ENCODE measurements at places on chromosomes 2 and 18.

DNA sequence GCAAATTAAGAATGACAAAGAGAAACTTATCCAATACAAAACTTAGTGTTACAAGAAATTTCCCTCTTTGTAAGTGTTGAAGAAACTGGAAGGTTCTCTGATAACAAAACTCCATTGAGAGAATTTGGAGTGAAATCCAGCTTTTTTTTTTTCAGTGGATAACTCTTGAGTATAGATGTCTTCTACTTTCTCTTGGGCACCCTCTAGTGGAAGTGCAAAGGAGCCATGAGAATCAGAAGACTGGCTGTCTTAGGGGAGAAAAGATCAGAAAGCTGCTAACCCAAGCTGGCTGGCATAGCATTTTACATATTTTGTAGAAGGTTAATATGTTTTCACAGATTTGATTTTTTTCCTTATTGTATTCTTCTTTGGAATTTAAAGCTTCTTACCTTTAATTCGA is 138.8 kb upstream of the SATB2 start:
- peak; percentile 23 for DNase-seq

DNA sequence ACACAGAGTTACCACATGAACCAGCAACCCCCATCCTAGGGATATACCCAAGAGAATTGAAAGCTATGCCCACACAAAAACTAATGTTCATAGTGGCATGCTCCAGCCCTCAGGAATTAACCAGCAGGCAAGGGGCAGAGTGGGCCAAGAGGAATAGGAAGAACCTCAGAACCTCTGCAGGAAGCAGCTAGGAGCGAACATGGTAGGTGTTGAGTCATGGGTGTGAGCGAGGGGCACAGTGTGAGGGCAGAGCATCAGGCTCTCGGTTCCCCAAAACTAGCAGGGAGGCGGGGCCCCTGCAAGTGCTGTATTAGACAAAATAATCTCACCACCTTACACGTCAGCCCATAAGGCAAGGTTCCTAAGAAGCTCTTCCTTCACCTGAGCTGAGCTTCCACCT is 5.6 kb upstream of the RUFY4 start:
- no peak for DNase-seq

DNA sequence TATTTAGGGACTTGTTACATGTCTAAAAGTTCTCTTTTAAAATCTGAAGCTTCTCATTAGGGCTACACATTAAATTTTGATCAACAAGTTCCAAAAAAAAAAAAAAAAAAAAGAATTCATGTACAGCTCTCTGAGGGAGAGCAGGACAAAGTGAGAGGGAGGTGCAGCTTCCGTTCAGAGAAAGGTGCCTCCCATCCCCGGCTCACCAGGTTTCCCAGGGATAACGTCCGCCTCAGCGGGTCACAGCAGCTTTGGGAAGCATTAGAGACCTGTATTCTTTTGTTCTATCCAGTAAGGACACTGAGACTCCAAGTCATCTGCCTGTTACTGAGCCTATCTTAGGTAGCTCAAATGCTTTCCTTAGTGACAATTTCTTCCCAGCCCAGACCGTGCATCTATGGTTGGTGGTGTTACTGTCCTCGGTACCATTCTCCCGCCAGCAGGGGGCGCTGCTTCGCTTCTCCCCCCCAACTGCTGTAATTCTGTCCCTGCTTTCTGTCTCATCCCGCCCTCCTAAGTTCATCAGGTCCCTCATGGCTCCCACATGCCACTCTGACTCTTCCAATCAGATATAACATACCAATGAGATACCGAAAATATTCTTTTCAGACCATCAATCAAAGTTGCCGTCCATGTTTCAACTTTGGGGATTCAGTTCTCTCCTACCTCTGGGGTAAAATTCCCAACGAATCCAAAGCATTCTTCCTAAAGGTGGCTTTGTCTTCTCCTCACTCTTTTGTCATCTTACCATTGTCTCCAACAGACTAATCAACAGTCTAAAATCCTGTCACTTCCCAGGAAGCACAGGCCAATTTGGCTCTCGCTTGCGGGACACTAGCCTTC is 466.5 kb downstream of the METTL4 start:
- DNase-seq: peak; percentile 69

DNA sequence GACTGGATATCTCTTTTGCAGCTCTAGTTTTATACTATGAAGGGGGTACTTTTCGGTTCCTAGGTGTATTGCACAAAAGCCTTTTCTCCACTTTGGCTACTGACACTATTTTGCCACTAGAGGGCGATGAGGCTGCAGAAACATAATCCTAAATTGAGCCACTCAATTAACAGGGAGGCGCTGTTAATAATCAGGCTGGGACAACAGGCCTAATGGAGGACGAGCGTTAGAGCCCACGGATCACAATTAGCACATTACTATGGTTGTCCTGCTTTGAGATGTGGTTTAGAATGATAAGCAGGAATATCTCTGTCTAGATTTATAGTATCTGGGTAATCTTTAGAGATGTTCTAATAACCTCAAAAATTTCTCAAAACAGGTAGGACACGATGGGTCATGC is 62.2 kb upstream of the PMAIP1 start:
- peak; percentile 81 for DNase-seq

GRCh38 chr2:10810202-10811161 is 2.1 kb downstream of the PDIA6 start:
- DNase-seq: no peak

DNA sequence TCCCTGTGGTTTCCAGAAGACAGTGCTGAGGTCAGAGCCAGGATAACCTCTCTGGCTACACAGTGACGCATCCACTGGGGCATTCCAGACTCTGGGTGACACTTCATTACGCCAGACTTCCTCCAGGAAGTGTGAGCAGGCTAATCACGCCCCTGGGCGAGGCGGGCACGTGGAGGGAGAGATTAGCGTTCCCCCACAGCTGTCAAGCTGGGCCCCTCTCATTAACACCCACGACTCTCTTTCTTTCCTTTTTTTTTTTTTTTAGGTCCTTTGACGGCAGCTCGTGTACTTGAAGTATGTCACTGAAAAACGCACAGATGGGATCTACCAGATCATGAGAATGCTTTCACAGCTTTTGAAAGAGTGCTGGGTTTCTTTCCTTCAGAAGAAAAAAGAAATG is 274.6 kb downstream of the AFF3 start:
- no peak for DNase-seq

DNA sequence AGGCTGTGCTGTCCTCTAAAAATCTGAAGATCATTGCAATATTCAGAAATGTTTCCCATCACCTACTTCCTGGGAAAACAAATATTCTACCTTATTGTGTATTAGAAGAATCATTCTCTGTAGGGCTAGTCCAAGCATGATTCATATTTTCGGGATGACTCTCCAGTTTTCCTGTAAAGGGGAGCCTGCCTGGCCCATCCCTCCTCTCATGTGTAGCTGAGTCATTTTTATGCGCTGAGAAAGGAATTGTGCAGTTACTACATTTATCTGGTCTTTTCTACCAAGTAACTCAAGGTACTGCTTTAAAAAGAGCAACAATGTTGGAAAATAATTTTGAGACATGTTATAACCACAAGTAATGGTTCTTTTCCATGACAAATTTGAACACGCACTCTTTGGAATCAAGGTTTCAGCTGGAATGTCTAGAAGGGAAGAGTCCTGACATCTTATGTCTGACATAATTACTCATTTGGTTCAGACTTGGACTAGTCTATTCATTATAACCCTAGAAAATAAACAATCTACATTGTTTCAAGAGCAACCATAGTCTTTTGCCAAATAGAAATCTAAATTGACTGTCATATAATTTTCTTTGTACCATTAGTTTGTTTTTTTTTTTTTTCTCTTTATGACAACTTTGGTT is 6.6 kb downstream of the DSG3 start:
- DNase-seq: no peak

- no peak for DNase-seq
Measured at GRCh38 chr18:32081881-32082280, 9.8 kb upstream of the RNF138 start.

DNA sequence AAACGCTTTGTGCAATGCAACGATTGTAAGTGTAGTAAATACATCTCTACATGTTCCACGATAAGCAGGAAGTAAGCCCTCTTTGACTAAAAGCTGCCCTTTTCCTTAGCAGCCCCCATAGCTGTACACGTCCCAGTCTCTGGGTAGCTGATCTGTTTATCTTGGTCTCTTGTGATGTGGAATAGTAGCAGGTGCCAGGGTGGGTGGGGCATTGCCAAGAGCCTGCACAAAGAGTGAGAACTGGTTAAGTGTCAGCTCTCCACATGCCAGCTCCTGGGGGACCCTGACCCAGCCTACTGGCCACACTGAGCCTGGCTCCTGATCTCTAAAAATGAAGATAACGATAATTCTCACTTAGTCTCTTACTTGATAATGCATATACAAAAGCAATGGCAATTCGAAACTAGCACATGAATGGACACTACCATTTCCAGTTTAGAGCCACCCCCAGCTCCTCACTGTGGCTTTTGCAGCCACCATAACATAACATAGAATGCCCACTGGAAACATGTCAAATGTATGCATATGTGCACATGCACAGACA is 92.3 kb downstream of the MYT1L start:
- DNase-seq: no peak

DNA sequence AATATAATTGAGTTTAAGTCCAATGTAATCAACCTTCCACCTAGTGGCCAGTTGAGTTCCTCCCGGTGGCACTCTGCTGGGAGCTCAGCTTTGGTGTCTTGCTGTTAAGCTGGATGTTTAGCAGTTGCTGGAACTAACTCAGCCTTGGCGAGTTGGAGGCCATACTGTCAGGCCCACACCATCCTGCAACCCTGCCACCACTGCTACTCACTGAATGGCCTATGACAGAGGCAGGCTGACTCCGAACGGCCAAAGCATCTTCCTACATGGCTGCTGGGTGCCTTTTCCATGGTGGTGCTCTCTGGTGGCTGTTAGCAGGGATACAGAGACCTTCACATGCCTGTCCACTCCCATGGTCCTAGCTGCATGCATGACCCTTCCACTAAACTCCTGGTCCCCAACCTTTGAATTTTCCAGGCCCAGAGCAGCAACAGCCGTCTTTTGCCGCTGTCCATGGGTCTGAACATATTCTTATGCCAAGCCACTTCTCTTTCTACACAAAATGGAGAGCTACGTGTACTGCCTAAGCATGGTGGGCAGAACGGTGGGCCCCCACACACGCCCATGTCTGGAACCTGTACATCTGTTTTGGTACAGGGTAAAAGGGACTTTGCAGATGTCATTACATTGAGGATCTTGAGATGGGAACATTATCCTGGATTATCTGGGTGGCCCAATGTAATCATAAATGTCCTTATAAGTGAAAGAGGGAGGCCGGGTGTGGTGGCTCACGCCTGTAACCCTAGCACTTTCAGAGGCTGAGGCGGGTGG is 15.0 kb upstream of the TRAF3IP1 start:
- no peak for DNase-seq

DNA sequence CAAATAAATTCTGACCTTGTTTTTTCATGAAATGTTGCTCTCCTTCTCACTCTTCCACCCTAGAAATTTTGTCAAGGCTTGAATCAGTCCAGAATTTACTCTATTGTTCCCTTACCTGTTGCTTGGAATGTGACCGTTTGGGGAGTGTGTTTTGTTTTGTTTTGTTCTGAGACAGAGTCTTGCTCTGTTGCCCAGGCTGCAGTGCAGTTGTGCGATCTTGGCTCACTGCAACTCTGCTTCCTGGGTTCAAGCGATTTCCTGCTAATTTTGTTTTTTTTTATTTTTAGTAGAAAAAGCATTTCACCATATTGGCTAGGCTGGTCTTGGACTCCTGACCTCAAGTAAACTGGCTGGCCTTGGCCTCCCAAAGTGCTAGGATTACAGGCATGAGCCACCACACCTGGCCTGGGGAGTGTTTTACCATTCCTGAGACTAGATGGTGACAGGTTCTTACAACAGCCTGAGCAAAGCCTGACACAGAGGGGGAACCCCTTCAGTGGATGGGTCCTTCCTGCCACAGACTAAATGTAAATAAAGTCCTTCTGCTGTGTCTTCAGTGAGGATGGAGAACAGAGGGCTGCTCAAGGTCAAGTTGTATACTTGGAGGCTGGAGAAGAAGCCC is 52.0 kb downstream of the HAUS1 start:
- DNase-seq: no peak

DNA sequence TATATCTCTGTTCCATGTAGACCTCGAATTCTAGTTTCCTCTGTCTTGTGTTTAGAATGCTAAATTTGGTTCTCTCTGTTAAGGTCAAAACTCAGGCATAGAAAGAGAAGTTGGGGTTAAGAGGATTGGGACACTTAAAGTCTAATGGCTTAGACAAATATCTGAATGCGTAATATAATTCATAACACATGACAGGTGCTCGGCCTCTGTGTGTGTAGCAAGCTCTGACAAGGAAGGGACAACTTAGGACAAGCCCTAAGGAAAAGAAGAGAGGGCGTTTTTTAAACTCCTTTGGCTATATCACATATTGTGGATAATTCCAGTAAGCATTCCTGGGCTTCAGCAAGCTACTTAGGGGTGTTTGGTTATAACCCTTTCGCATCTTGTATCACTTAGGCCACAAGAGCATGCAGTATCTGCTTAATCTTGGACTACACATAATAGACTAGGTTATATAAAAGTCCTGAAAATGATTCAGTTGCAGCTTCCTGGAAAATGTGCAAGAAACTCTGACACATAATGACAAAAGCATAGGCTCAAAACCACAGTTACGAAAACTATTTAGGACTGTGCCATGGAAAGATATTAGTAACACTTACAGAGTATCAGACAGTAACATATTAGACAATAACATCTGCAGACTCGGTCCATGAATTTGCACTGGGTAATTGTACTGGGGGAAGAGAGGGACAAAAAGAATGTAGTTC is 16.1 kb upstream of the CREB1 start:
- peak; percentile 69 for DNase-seq

DNA sequence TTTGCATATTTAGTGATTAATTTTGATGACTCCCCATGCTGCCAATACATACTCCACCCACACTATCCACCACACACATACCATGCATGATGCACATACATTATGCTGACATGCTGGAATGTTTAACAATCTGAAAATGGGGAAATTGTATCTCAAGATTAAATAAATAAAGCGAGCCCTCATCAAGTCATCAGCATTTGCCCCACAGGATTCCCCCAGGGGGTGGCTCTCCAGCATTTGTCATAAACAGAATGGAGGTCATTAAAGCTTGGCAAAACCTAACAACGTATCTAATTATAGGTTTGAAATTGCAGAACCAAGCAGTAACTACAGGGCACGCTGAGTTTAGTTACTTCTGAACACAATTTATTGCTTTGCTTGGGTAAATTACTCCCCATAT is 141.2 kb upstream of the TACR1 start:
- DNase-seq: no peak

- DNase-seq: no peak
Measured at GRCh38 chr2:6148882-6149281, 456.7 kb downstream of the SOX11 start.

GRCh38 chr2:57809230-57809629 is 237.4 kb upstream of the VRK2 start:
- no peak for DNase-seq

DNA sequence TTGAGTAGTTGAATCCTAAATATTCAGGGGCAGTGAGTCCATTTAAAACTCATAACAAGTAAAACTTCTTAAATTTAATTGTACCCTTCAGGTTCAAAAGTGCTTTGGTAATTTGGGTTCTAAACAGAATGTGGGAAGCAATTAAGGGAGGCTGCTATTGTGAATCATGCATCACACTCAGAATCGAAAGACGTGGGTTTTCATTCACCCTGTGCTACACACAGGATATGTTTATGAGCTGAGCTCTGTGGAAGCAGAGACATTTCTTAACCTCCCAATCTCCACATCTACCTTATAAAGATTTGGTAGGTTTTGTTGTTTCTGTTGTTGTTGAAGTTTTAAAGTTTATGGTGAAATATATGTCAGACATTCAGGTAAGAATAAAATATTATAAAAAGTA is 633.4 kb downstream of the DPP10 start:
- no peak for DNase-seq

- DNase-seq: no peak
Measured at GRCh38 chr2:230751062-230751461, 38.4 kb downstream of the CAB39 start.

Measured in AML-193 (cell line).